ENCODE measurements at places on chromosomes 6 and 20.

GRCh38 chr6:3625149-3625979 is 126.1 kb downstream of the PXDC1 start:
- no peak for DNase-seq

DNA sequence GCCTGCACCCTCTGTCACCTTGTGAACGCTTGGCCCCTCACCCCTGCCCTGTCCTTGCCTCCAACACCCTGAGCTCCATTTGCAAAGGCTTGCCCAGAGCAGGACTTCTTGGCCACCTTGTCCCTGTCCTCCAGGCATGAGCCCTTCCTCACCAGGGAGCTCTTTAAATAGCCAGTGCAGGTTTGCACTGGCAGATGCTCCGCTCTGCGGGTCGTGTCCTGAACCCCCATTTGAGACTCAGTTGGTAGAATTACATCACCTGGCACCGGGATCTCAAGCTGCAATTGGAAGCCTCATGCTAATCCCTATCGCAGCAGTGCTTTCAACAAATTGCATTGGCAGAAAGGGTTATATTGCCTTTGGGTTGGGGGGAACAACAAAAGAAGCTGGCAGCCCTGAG is 85.9 kb downstream of the TRMT6 start:
- DNase-seq = no peak

DNA sequence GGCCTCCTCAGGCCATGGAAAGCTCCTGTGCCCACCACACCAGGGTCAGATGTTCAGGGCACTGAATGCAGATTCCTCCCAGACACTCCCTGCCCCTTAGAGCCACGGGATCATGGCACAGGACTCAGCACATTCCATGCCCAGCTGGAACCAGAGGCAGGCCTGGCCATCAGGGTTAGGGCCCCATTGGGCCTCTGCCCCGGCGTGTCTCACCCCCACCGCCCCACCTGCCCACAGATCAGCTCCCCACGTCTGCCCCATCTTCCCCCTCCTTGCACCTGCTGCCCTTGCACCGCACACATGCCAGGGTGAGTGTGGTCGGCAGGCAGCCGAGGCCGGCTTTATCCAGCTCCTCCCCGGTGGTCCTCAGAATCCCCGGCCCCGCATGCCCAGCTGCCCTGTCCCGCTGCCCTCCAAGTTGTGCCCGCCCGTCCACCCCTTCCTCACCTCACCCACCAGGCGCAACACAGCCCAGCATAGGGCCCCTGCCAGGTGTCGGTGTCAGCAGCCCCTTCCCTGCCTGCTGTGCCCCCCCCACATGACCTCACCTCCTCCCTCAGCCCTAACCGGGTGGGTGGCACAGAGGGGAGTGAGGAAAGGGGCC is 2.2 kb upstream of the SRMS start:
- no peak for DNase-seq

DNA sequence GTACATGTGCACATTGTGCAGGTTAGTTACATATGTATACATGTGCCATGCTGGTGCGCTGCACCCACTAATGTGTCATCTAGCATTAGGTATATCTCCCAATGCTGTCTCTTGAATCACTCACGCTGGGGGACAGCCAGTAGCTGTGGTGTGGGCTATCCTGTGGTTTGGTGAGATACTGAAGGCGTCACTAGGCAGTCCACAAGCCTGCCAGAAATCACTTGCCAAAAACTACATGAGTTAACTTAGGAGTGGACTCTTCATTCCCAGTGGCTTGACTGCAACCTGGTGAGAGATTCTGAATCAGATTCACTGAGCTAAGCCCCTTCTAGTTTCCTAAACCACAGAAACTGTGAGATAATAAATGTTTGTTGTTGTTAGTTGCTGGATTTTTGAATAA is 191.3 kb downstream of the TSHZ2 start:
- no peak for DNase-seq

DNA sequence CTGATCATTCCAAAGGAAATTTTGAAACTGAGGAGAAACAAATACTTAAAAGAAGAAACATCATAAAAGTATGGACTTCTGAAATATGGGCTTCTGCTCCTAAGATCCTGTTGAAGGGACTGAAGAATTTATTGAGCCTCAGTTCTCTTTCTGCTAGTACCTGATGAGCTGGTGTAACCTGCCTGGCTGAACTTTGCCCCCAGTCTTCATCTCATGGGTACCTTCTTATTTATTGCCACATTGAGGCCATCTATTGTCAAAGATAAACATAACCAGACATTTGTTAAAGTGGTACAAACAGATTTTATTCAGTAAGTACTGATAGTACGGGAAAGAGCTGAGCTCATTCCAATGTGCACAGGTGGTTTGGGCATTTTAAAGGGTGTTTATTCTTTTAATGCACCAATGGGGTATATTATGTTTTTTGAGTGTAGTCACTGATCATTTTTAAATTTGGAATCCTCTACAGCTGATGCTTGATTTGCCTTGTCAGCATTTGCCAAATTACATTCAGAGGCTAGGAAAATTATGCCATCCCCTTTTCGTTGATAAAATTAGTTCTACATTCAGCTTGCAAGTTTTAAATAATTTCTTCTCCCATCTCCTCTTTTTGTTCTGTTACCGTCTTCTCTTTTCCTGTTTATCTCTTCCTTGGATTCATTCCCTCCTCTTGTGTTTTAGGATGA is 118.2 kb downstream of the PRIM2 start:
- no peak for DNase-seq

GRCh38 chr6:21371676-21372171 is 221.8 kb upstream of the SOX4 start:
- no peak for DNase-seq

DNA sequence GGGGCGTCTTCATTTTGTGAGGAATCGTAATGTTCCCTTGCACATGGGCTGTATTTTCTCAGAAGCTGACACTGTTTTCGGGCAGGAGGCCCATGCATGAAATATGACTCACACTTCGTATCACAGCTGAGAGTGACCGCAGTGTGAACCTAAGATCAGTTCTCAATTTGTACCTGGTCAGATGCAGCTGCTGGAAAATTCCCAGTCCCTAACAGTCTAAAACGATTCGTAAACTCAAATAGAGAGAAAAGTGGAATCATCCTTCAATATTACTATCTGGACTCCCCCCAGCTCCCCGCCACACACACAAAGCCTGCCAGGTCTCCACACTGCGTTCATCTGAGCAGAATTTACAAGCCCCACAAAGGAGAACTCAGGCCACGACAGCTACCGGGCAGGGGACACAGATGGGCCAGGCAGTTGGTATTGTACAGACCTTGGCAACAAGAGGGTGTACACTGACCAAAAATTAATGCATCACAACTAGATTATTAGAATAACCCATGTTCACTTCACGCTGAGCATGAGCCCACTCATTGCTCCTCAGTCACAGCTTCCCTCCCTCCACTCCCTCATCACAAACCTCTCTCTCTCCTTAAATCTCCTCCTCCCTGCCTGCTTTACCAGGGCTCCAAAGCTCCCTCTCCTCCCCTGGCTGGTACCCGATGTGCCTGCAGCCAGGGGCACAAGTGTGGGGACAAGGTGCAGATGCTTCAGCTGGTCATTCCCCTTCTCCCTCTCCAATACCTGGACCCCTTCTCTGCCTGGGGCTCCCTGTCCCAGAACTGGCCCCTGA is 488.4 kb downstream of the PREX1 start:
- no peak for DNase-seq

- no peak for DNase-seq
Observed at GRCh38 chr6:12265296-12265695, 24.9 kb upstream of the EDN1 start.

GRCh38 chr20:15245896-15246295 is 908.5 kb upstream of the FLRT3 start:
- DNase-seq = no peak

DNA sequence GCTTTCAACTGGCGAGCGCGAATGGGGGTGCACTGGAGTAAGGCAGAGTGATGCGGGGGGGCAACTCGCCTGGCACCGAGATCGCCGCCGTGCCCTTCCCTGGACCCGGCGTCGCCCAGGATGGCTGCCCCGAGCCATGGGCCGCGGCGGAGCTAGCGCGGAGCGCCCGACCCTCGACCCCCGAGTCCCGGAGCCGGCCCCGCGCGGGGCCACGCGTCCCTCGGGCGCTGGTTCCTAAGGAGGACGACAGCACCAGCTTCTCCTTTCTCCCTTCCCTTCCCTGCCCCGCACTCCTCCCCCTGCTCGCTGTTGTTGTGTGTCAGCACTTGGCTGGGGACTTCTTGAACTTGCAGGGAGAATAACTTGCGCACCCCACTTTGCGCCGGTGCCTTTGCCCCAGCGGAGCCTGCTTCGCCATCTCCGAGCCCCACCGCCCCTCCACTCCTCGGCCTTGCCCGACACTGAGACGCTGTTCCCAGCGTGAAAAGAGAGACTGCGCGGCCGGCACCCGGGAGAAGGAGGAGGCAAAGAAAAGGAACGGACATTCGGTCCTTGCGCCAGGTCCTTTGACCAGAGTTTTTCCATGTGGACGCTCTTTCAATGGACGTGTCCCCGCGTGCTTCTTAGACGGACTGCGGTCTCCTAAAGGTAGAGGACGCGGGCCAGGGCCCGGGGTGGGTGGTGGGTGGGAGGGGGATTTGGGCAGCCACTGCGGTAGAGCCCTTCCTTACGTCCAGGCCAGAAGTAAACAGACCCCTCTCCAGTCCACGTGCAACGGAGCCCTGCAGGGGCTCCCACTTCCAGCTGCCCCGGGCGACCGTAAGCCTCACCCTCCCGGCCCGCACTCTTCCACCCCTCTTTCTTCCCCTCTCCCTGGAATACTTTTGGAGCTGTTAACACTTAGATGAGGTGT is 998 bp downstream of the BMP2 start:
- DNase-seq = no peak

DNA sequence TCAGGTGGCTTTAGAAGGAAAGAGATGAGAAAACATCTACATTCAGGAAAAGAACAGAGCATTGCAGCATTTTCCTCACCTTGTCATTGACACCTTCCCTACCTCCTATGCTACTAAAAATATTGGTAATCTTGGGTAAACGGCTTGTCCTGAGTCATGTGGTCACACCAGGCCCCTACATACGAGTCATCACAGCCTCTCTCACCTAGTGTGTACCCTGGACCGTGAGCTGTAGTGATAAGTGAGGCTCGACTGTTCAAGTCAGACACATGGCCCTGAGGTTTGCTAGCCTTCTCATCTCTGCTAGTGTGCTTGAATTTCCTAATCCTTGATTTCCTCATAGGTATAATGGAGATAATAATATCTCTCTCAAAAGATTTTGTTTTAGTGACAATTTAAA is 29.6 kb upstream of the TMEM244 start:
- no peak for DNase-seq

DNA sequence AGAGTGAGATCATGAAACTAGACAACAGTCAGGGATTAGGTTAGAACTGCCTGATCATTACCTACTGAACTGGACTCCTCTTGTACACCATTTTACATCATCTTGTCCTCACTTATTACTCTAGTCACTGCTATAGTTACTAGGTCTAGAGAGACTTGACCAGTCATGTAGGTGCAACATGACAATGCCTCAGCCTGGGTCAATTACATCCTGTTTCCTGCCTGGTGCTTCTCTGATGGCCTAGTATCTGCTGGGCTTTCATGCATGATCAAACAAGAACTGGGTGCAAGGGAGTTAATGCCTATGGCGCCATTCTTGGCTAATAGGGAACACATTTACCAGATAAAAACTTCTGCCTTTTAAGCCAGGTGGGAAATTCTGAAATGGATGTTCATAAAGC is 39.2 kb upstream of the MMS22L start:
- DNase-seq = no peak

DNA sequence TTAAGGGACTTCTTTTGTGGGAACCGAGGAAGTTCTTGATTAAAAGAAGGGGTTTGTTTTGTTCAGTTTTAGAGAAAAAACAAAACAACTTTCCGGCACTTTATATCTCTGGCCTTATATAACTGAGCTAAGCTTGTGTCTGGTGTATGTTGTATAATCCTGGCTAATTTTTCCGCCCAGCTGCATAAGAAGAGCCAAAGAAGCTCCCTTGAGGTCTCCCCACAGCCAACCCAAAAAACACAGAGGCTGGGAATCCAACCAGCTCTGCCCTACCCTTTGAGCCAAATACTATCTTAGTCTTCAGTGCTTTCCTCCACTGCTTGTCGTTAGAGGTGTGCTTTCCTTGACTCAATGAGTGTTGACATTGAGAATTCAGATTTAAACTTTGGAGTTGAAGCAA is 45.5 kb upstream of the RNF146 start:
- DNase-seq = no peak

DNA sequence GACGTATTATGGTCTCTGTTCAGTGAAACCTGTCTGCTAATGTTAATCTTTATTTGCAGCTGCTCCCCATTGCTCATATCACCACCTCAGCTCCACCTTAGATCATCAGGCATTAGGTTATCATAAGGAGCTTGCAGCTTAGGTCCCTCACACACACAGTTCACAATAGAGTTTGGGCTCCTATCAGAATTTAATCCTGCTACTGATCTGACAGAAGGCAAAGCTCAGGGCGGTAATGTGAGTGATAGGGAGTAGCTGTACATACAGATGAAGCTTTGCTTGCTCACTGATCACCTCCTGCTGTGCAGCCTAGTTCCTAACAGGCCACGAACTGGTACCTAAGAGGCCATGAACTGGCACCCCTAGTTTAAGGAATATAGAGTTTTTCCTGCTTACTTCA is 989.7 kb downstream of the EYS start:
- DNase-seq = no peak

- DNase-seq = no peak
Observed at GRCh38 chr6:133671376-133671775, 217.5 kb upstream of the TCF21 start.

DNA sequence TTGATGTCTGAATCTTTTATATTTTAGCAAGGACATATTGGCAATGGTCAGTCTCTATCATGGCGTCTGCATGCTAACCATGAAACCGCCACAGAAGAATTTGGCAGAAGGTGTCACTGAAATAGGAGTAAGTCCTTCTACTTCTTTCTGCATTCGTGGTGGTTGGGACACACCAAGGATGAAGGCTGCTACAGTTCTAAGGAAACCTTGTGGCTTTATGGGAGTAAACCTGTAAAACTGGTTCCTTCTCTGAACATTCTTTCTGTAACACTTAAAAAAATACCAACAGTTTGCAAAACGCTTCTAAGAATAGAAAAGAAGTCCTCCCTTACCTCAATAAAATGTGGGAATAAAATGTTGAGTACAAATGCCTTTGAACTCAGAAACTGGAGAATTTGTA is 195.3 kb downstream of the SLC24A3 start:
- no peak for DNase-seq

GRCh38 chr20:4491643-4492042 is 230.1 kb upstream of the PRND start:
- DNase-seq = no peak

GRCh38 chr20:32761831-32762753 is at the start of gene DNMT3B:
Gene DNMT3B, plus strand, starts transcription at chr20:32762385. Its CDS starts 17,939 bp downstream, at chr20:32780324.
- DNase-seq = peak; percentile 66
